ENCODE measurements at places on chromosomes 1 and 21. TPM values are rescaled to one million over a fixed set of nuclear protein-coding genes. Genes with fewer than 3 reads are reported as not detected.

SAMD13 gene
- total RNA-seq: 11.6 TPM

OR2T11 gene
- not detected for total RNA-seq

TBX15 gene
- not detected for total RNA-seq

MORN1 gene
- 3.0 TPM for total RNA-seq

ADORA1 gene
- not detected for total RNA-seq

CYP2J2 gene
- total RNA-seq: 21.7 TPM

NCAM2 gene
- total RNA-seq: 1.6 TPM

HCRTR1 gene
- total RNA-seq: not detected

LRRN2 gene
- 29.5 TPM for total RNA-seq

PLA2G2C gene
- total RNA-seq: 0.14 TPM

C1QB gene
- 108 TPM for total RNA-seq

SEC16B gene
- total RNA-seq: 18.1 TPM

PCP4L1 gene
- not detected for total RNA-seq

KCNE2 gene
- not detected for total RNA-seq

OR2T35 gene
- not detected for total RNA-seq

NR1I3 gene
- not detected for total RNA-seq

GSTM1 gene
- not detected for total RNA-seq

RIPPLY3 gene
- total RNA-seq: not detected

EXTL1 gene
- total RNA-seq: 0.41 TPM

KRTAP13-3 gene
- total RNA-seq: not detected

HEYL gene
- 1.3 TPM for total RNA-seq

OR6K3 gene
- total RNA-seq: not detected

VASH2 gene
- 1.1 TPM for total RNA-seq

IGSF9 gene
- 73.8 TPM for total RNA-seq

FCRLB gene
- total RNA-seq: not detected

FAM151A gene
- 28.5 TPM for total RNA-seq

AIM2 gene
- total RNA-seq: 6.0 TPM

TSPAN2 gene
- 11.3 TPM for total RNA-seq

EPHX1 gene
- 95.5 TPM for total RNA-seq

TRIM17 gene
- not detected for total RNA-seq

FOXD2 gene
- 20.9 TPM for total RNA-seq

CLIC6 gene
- total RNA-seq: 4.9 TPM

PRELP gene
- total RNA-seq: 26.9 TPM

CCDC185 gene
- not detected for total RNA-seq

S100A12 gene
- not detected for total RNA-seq

AZIN2 gene
- total RNA-seq: 11.6 TPM

All from transverse colon (tissue), 4 donors.